ENCODE measurements at places on chromosomes 12 and 14.

GRCh38 chr12:31235868-31236395, 90.0 kb downstream of the SINHCAF start:
- DNase-seq, result no peak

GRCh38 chr12:29582146-29582545, 84.7 kb upstream of the OVCH1 start:
- no peak for DNase-seq

DNA sequence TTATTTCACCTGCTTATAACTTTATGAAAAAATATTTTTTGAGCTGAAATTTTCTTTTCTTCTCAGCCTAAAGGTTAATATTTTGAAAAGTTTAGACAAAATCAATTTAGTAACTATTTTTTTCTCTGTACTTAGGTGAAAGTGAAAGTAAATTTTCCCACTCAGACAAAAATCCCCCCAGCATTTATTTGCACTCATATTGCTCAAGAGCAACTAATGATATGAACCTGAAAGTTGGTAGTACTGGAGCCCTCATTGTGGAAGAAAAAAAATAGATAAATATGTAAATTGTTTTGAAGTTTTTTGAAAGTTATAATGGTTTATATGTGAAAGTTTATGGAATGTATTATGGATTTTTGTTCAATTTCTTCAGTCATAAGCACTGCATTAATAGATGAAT, 1005.9 kb upstream of the ATXN7L3B start:
- DNase-seq, result no peak

DNA sequence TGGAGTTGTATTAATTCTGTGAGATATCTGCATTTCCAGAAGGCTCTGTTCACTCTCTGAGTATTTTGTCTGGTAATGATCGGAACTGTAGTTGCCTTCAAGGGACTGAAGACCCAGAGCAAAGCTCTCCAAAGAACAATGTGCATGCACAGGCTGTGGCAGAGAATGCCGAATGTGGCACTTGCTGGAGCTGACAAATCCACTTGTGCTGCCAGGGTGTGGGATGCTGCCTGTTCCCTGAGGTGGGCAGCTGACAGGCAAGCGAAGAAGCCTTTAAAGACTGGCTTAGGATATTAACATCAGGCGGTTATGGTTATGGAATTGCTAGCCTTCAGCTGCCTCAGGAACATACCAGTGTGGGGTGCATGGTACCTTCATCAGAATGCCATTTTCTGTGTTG, 419.9 kb upstream of the ATP2B1 start:
- no peak for DNase-seq

- no peak for DNase-seq
Measured at GRCh38 chr14:60647837-60648248, 1.4 kb downstream of the SIX1 start.

- DNase-seq, result no peak
Measured at GRCh38 chr12:779745-780734, 27.7 kb downstream of the WNK1 start.

DNA sequence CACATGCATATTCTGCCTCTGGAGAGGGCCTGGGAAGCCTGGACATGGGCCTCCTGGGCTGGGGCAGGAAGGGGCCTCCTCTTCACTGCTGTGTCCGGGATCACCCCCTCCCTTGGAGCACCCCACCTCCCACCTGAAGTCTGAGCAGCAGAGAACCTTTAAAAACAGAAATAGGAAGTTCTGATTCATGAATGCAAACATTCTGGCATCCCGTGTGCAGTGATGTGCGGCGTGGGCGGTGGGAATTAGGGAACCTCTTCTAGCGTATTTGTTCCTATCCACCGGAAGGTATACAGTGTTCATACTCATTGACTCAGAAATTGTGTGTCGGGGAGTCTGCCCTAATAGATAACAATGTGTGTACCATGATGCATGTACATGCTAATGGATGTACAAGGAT, 46.2 kb downstream of the C14orf132 start:
- no peak for DNase-seq

DNA sequence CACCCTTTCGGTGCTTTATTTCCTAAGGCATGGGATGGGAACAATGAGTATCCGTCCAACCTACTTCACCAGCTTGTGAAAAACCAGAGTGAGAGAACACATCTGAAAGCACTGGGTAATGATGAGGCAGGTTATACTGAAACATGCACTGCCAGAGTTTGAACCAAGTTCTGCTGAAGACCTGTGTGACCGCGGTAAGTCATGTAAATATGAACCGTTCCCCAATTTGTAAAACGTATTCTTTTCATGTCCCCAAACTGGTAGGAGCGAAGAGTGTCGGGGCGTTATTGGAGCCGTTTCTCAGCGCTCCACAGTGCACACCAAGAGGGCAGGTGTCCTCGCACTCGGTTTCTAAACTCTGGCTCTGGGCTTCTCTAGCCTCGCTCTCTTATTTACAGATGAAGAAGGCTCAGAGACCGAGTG, 788 bp upstream of the NGDN start:
- no peak for DNase-seq

- no peak for DNase-seq
Measured at GRCh38 chr14:32230695-32231280, 27.7 kb upstream of the RNU6-8 start.

DNA sequence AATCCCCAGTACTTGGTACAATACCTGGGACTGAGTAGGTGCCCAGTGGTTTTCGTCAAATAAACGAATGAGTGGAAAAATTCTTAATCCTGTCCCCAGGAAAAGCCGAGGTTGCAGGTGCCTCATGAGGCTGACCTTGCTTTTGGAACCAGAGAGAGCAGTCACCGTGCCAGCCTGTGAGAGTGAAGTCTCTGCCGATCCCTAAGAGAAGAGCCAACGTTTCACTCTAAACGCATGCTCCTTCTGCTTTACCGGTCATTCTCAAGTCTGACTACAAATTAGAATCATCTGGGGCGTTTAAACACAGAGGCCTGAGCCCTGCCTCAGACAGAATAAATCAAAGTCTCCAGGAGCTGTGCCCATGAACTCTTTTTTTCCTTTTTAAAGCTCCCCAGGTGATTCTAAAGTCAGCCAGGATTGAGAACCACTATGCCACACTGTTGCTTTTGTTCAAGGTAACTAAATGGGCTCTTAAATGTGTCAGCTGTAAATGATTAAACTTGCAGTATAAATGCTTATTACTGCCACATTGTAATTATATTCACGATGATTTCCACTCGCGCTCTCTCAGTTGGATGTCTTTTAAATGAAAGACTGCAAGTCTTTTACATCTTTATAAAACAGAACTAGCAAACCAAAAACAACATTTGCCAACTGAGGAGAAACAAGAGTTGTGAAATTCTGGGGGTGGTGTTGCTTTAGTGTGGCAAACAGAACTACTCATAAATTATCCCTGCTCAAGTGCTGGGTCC, 26.9 kb downstream of the TCP11L2 start:
- DNase-seq, result no peak

GRCh38 chr14:28576523-28576922, 190.1 kb upstream of the FOXG1 start:
- DNase-seq, result no peak

GRCh38 chr14:103028161-103028767, 29.1 kb downstream of the CDC42BPB start:
- no peak for DNase-seq

- no peak for DNase-seq
Measured at GRCh38 chr12:108914121-108914531, 34.2 kb downstream of the DAO start.

DNA sequence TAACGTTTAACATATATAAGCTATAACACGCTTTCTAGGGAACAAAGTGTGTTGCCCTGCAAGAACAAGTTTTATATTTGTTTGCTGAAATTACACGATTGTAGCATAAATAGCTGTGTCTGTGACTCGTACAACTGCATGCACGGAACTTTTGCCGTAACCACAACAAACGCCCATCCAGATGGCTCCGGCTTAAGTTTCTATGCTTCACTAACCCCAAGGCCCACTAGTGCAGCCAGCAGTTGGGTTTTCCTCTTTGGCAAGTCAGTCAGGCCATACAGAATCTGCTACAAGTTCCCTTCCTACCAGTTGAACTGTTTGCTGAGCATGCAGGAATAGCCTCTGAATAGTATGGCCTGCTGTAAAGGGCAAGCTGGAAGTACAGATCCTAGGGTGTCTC, 12.1 kb downstream of the CSRP2 start:
- no peak for DNase-seq

- no peak for DNase-seq
Measured at GRCh38 chr12:8077207-8077606, 4.9 kb upstream of the NECAP1 start.

GRCh38 chr14:95190346-95190840, 33.1 kb upstream of the DICER1 start:
- DNase-seq, result no peak

- no peak for DNase-seq
Measured at GRCh38 chr12:121250359-121250758, 40.4 kb downstream of the P2RX4 start.

DNA sequence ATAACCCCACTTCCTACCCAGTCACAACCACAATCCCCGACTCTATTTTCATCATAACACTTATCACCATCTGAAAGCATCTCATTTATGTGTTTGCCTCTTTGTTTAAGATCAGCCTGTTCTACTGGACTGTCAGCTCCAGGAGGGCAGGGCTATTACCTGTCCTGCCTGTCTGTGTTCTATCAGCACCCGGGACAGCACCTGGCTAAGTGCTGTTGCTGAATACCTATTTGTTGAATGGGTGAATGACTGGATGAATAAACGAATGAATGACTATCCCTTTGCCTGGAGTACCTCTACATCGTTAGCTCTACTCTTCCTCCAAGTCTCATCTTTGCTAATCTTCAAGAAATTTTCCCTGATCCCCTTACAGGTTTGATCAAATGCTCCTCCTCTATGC, 69.0 kb downstream of the WSCD2 start:
- no peak for DNase-seq

DNA sequence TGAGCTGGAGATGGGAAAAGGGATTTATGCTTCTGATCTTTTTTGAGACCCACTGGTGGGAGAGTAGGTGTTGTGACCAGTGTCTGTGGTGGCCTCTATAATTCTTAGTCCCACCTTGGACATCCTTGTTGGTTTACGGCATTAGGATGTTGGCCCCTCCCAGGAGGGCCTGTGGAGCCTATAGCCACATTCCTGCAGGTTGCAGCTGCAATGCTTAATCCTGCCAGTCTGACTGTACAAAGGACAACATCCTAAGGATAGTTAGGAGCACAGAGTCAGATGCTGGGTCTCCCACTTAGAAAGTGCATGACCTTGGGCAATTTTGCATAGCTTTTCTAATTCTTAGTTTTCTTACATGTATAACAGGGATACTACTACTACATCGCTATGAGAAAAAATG, 150.9 kb upstream of the SLC38A2 start:
- no peak for DNase-seq

DNA sequence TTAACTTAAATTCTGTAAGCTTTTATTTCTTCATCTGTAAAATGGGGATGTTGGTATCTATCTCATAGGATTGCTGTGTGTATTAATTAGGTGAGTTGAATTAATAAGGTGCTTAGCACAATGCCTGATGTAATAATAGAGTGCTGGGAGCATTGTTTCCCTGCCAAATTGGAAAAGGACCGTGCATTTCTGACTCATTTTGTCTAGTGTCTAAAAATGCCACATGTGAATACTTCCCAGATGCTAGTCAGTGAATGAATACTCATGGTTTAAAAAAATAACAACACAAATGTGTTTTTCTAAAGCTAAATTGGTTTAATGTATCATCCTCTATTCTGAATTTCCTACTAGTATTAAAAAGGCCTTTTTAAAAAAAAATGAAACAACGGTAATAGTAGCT, 45.4 kb upstream of the NEDD1 start:
- no peak for DNase-seq

DNA sequence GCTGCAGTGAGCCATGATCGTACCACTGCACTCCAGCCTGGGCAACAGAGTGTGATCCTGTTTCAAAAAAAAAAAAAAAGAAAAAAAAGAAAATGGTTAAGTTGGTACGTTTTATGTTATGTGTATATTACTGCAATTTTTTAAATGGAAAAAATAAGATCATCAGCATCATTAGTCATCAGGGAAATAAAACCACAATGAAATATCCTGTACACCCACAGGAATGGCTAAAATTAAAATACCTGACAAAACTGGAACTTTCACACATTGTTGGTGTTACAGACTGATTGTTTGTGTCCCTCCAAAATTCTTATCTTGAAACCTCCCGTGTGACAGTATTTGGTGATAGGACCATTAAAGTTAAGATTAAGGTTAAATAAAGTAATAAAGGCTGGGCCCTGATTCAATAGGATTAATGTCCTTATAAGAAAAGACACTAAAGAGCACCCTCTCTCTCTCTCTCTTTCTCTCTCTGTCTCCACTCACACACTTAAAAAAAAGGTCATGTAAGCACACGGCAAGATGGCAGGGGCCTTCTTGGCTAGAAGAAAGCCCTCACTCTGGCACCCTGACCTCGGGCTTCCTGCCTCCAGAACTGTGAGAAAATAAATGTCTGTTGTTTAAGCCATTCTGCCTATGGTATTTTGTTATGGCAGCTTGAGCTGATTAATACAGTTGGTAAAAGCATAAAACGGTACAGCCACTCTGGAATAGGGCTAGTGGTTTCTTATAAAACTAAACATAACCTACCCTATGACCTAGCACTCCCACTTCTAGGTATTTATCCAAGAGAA, 48.3 kb upstream of the ZFP36L1 start:
- no peak for DNase-seq

- no peak for DNase-seq
Measured at GRCh38 chr14:58954901-58955861, 233.3 kb upstream of the DAAM1 start.

- no peak for DNase-seq
Measured at GRCh38 chr12:26689281-26689841, 143.6 kb downstream of the ITPR2 start.

- no peak for DNase-seq
Measured at GRCh38 chr14:54123841-54124240, 167.2 kb upstream of the BMP4 start.

GRCh38 chr14:38238878-38239277, 17.0 kb downstream of the CLEC14A start:
- DNase-seq, result no peak

- DNase-seq, result no peak
Measured at GRCh38 chr12:31207799-31208465, 118.0 kb downstream of the SINHCAF start.

GRCh38 chr12:109833307-109834189, at the start of gene TRPV4:
TRPV4 (minus strand) TSS chr12:109833398; CDS start chr12:109814796, 18,602 bp downstream.
- DNase-seq, result no peak

- DNase-seq, result no peak
Measured at GRCh38 chr12:122473543-122474323, 27.0 kb downstream of the ZCCHC8 start.

DNA sequence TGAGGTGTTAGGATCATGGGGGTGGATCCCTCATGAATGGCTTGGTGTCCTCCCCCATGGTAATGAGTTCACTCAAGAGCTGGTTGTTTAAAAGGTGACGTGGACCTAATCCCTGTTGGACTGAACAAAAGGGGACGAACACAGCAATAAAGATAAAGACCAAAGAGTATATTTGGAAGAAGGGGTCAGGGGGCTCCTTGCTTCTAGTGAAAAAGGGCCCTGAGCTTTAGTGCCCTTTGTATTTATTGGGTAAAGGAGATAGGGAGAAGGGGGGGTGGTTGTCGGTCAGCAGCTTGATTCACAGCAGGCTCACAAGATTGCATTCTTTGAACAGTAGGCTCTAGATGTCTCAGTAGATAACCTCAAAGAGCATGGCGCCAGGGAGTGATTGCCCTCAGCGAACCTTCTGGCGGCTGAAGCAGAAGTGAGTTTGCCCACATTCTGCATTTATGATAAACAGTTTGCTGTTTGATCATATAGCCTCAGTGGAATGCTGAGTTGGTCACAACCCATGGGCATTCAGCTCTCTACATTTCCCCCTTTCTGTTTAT, 25.9 kb upstream of the MAPKAPK5 start:
- no peak for DNase-seq

- no peak for DNase-seq
Measured at GRCh38 chr14:92717571-92718042, 30.8 kb downstream of the LGMN start.

- DNase-seq, result no peak
Measured at GRCh38 chr12:1059162-1059561, 68.1 kb downstream of the ERC1 start.

Data from CD4-positive, alpha-beta T cell treated with Interleukin-17A for 4 hours (primary cell).